Pulmonary artery endothelial cell (primary cell): ENCODE measurements at places on chromosomes 12 and 14. TPM values are rescaled to one million over a fixed set of nuclear protein-coding genes. Genes with fewer than 3 reads are reported as not detected.

GPR137C gene
- 0.79 and 1.6 TPM in 2 replicates for total RNA-seq

RFLNA gene
- total RNA-seq = 23.9 and 70.8 TPM in 2 replicates

FAM181A gene
- total RNA-seq = not detected in 2 replicates

KERA gene
- not detected in 2 replicates for total RNA-seq

ERBB3 gene
- total RNA-seq = 0.07 and 0.11 TPM in 2 replicates
